Thoracic aorta endothelial cell (primary cell): ENCODE measurements at places on chromosomes 5 and 9. TPM values are rescaled to one million over a fixed set of nuclear protein-coding genes. Genes with fewer than 3 reads are reported as not detected.

The SPATA31E1 gene
- not detected in 2 replicates for total RNA-seq

The CAVIN4 gene
- 1.9 and 2.9 TPM in 2 replicates for total RNA-seq

The SMIM15 gene
- 48.7 and 72.1 TPM in 2 replicates for total RNA-seq

The SYK gene
- not detected in 2 replicates for total RNA-seq

The RGMB gene
- total RNA-seq: 41.1 and 46.4 TPM in 2 replicates

The CCL27 gene
- total RNA-seq: not detected in 2 replicates

The ANGPTL2 gene
- total RNA-seq: 13.7 and 22.1 TPM in 2 replicates

The BSPRY gene
- total RNA-seq: not detected in 2 replicates

The TBC1D9B gene
- total RNA-seq: 71.8 and 75.2 TPM in 2 replicates

The GPX3 gene
- total RNA-seq: 4.7 and 15.5 TPM in 2 replicates

The STXBP1 gene
- total RNA-seq: 29.8 and 42.1 TPM in 2 replicates

The ASPN gene
- under 0.01 TPM in 1 of 2 replicates, not detected in the other for total RNA-seq

The QRFP gene
- total RNA-seq: not detected in 2 replicates

The ABHD17B gene
- 34.0 and 34.6 TPM in 2 replicates for total RNA-seq

The ANXA6 gene
- 221 and 234 TPM in 2 replicates for total RNA-seq

The ADAMTSL2 gene
- not detected in 2 replicates for total RNA-seq

The CHSY3 gene
- 2.7 and 3.3 TPM in 2 replicates for total RNA-seq

The SOHLH1 gene
- total RNA-seq: not detected in 2 replicates

The TLX3 gene
- not detected in 2 replicates for total RNA-seq

The CDH9 gene
- not detected in 2 replicates for total RNA-seq

The SLC35D2 gene
- total RNA-seq: 19.4 and 24.1 TPM in 2 replicates

The HRH2 gene
- 1.7 TPM in 1 of 2 replicates, not detected in the other for total RNA-seq

The ITGA2 gene
- 178 and 213 TPM in 2 replicates for total RNA-seq

The DMGDH gene
- 0.07 TPM in 1 of 2 replicates, not detected in the other for total RNA-seq

The SLC34A1 gene
- total RNA-seq: not detected in 2 replicates

The LHX6 gene
- under 0.01 and 0.29 TPM in 2 replicates for total RNA-seq

The NR2F1-AS1 gene
- 19.1 and 21.5 TPM in 2 replicates for total RNA-seq

The DOCK8 gene
- total RNA-seq: 0.80 and 1.3 TPM in 2 replicates

The RASGRF2 gene
- 14.4 and 28.9 TPM in 2 replicates for total RNA-seq

The OLFM1 gene
- total RNA-seq: 0.43 TPM in 1 of 2 replicates, not detected in the other
